ENCODE measurements at places on chromosomes 12 and 14. TPM values are rescaled to one million over a fixed set of nuclear protein-coding genes. Genes with fewer than 3 reads are reported as not detected.

The PPP2R5C gene
- 116 TPM for total RNA-seq

The C12orf42 gene
- total RNA-seq = not detected

GRCh38 chr12:113097716-113098440 lies 37.7 kb downstream of the RASAL1 start:
- no peak overlapping the region for H3K27ac ChIP-seq
- H3K4me1 ChIP-seq = peaks cover 8% of the 10 kb centered on the region
- no peak for DNase-seq
- H3K27me3 ChIP-seq = peaks cover 6% of the 10 kb centered on the region

- no peak for DNase-seq
- H3K36me3 ChIP-seq = peaks cover 4% of the 10 kb centered on the region
- H3K27ac ChIP-seq = no peak overlapping the region
- H3K4me3 ChIP-seq = no peak overlapping the region
Observed at GRCh38 chr12:27689558-27690180, 6.6 kb upstream of the REP15 start.

DNA sequence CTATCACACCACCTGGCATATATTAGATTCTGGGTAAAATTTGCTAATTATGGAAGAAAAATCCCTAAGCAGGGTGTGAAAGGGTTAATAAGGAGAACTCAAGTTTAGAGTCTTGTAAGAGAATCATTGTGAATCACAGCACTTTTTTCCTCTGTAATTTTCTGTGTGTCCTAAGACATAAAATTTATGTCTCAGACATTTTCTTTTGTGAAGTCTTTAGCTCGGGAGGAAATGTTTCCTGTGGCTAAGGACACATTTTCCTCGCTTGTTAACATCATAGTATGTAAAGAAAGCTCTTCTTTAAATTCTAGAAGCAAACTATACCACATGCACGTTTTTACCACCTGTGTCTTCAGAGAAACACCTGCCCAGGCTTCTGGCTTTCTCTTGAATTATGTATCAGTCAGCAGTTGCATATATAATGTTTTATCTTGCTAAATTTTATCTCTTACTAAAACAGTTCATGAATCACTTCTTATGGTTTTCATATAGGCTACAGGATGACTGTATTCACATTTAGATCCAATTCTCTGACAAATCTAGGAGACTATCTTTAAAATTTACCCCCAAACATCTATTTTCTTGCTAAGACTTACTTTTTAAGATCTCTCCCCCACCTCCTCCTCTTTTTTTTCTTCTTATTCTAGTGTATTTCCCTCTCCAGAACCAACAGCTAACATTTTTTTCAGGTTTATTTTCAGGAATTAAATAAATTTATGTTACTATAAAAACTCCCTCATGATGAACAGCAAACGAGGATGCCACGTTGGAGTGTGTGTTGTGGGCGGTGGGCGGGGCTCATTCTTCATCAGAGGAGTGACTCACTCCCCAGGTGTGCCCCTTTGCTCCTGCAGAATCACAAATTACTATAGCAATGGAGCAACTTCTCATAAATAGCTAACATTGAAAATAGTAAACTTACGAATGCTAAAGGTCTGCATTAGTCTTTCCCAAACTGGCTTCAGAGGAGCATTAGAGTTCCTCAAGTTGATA lies 11.6 kb upstream of the CSRP2 start:
- H3K27me3 ChIP-seq = no peaks in the 10 kb centered on the region
- no peak overlapping the region for H3K27ac ChIP-seq
- peaks cover 9% of the 10 kb centered on the region for H3K36me3 ChIP-seq
- no peak overlapping the region for H3K4me3 ChIP-seq
- no peak for DNase-seq

- H3K27me3 ChIP-seq = no peaks in the 10 kb centered on the region
- H3K36me3 ChIP-seq = no peaks in the 10 kb centered on the region
- H3K27ac ChIP-seq = no peak overlapping the region
- DNase-seq = no peak
- H3K4me1 ChIP-seq = no peaks in the 10 kb centered on the region
Observed at GRCh38 chr12:79725987-79726386, 35.2 kb upstream of the PAWR start.

- peaks cover 3% of the 10 kb centered on the region for H3K27me3 ChIP-seq
- H3K27ac ChIP-seq = no peak overlapping the region
- no peak for DNase-seq
- no peaks in the 10 kb centered on the region for H3K36me3 ChIP-seq
Observed at GRCh38 chr12:29616664-29617406, 119.3 kb upstream of the OVCH1 start.

DNA sequence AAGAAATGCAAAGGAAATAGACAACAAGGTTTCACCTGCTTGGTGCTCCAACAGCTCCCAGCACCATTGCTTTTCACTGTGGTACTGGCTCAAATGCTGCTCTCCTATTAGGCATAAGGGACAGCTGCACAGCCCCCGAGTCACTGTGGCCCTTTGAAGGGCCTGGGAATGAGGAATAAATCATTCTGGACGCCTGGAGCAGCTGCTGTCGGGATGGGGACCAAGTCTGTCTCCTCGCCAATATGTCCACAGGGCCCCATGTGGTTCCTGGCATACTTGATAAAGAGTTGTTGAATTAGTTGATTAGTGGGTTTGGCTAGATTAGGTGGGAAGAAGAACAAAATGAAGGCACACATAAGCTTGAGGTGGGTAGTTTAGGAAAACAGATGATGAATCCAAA lies 13.1 kb upstream of the NGB start:
- no peaks in the 10 kb centered on the region for H3K36me3 ChIP-seq
- H3K27me3 ChIP-seq = no peaks in the 10 kb centered on the region
- DNase-seq = no peak
- peak overlapping the region; percentile 57 for H3K27ac ChIP-seq

All from glutamatergic neuron (in vitro differentiated cells).